ENCODE measurements at places on chromosomes 6 and 20. TPM values are rescaled to one million over a fixed set of nuclear protein-coding genes. Genes with fewer than 3 reads are reported as not detected.

The C4B gene
- total RNA-seq: 1.8 TPM

The FABP7 gene
- 1.7 TPM for total RNA-seq

DNA sequence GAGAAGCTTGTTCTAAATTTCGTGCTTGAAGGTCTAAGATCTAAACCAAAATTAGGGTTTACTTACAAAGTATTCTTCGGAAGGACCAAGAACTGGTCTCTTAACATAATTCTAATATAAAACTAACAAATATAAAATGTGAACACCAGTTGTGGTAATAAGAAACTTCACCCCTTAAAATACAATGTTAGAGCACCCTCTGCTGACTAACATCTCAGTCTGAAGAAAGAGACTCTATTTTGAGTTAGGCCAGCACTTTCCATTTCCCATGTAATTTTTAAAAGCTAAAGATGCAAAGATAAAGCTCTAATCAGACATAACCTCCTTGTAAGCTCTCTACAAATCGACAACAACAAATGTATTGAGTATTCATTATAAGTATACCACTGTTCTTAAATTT is 24.6 kb downstream of the ATG5 start:
- H3K27ac ChIP-seq: no peak overlapping the region
- H3K4me3 ChIP-seq: no peak overlapping the region
- peak; percentile 38 for DNase-seq
- H3K27me3 ChIP-seq: no peaks in the 10 kb centered on the region
- no peaks in the 10 kb centered on the region for H3K36me3 ChIP-seq

DNA sequence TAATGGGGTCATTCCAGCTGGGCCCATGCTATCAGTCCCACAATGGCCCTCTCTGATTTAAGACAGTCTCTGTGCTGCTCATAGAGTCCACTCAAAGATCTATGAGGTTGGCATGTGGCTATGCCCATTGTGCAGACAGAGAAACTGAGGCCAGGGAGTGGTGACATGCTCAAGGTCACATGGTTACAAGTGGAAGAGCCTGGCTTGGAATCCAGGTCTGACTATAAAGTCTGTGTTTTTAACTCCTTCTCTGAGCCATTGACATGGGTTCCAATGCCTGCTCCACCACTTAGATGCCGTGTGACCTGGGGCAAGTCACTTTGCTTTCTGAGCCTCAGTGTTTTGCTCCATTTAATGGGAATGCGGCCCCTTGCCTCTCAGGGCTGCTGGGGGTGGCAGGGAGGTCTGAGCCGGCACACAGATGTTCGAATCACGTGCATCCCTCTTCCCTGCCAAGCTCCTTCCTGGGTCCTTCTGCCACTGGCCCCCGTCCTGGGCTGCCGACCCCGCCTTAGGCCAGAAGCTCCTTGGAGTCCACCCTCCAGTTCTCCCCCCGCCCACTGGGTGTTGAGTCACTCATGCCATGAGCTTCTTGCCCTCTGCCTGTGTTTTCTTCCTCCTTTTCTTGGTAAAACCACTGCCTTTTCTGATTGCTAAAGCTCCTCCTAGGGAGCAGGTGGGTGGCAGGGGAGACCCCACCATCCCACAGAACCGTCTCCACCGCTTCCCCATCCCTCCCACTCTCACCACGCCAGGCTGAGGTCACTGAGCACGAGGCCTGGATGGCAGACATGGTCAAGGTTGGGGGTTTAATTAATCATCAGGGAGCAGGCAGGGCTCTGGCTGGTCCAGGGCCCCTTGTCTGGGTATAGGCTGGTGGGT is 35.7 kb downstream of the CEBPB start:
- DNase-seq: no peak
- peaks cover 4% of the 10 kb centered on the region for H3K27me3 ChIP-seq
- H3K4me1 ChIP-seq: no peaks in the 10 kb centered on the region
- no peak overlapping the region for H3K4me3 ChIP-seq

The SYCP2 gene
- not detected for total RNA-seq

The LRRC1 gene
- total RNA-seq: 5.1 TPM

GRCh38 chr6:13278991-13279390 is 49.3 kb downstream of the TBC1D7 start:
- no peaks in the 10 kb centered on the region for H3K36me3 ChIP-seq
- H3K27me3 ChIP-seq: no peaks in the 10 kb centered on the region
- DNase-seq: no peak
- H3K4me1 ChIP-seq: no peaks in the 10 kb centered on the region

GRCh38 chr6:31794866-31795615 is 511 bp downstream of the VARS1 start:
- peak overlapping the region; percentile 84 for H3K27ac ChIP-seq
- peaks cover 25% of the 10 kb centered on the region for H3K36me3 ChIP-seq
- no peaks in the 10 kb centered on the region for H3K27me3 ChIP-seq
- H3K4me1 ChIP-seq: no peaks in the 10 kb centered on the region
- peak; percentile 53 for DNase-seq
- peak overlapping the region; percentile 88 for H3K4me3 ChIP-seq

- H3K27me3 ChIP-seq: peaks cover 11% of the 10 kb centered on the region
- no peaks in the 10 kb centered on the region for H3K36me3 ChIP-seq
- H3K4me1 ChIP-seq: no peaks in the 10 kb centered on the region
- H3K4me3 ChIP-seq: no peak overlapping the region
These were observed 110.0 kb downstream of the TSHZ2 start for GRCh38 chr20:53081916-53082863.

The TUBB2B gene
- total RNA-seq: 54.1 TPM

DNA sequence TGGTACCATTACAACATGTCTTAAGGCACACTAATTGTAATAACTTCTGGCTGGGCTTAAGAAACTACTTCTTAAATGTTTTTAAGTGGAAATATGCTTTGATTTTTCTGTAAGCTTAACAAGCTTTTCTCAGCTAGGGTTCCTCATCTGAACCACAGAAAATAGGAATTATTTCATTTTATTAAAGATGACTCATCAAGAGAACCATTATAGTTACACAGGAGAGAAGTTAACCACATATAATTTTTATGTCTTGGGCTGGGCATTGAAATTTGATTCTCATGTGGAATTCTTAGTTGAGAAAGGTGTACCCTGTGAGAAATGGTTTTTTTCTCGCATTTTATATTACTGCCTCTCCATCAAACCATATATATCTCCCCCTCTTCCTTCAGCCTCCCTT is 75.1 kb downstream of the QKI start:
- no peaks in the 10 kb centered on the region for H3K27me3 ChIP-seq
- no peak overlapping the region for H3K27ac ChIP-seq
- H3K36me3 ChIP-seq: peaks cover 9% of the 10 kb centered on the region
- DNase-seq: no peak
- H3K4me3 ChIP-seq: no peak overlapping the region
- peaks cover 7% of the 10 kb centered on the region for H3K4me1 ChIP-seq

GRCh38 chr6:170424604-170425126 is 118.1 kb downstream of the FAM120B start:
- H3K4me3 ChIP-seq: no peak overlapping the region
- H3K27ac ChIP-seq: no peak overlapping the region
- no peak for DNase-seq
- H3K36me3 ChIP-seq: no peaks in the 10 kb centered on the region

DNA sequence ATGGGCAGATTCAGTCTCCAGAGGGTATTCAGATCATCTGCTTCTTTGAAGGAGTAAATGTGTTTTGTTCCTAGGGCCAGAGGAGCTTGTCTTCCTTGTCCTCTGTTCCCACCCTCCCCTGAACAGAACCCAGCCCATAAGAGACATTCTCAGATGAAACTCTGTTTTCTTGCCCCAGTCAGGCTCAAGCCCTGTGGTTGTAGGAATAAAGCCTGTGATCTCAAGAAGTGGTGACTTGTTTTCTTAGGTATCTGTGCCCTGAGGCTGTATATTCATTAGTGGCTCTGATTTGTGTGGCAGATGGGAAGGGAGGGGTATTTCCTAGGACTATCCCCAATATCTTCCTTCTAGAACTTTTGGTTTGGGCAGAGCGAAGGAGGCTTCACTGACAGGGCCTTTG is 27.9 kb downstream of the GSS start:
- DNase-seq: no peak
- no peak overlapping the region for H3K4me3 ChIP-seq
- H3K27me3 ChIP-seq: no peaks in the 10 kb centered on the region
- H3K36me3 ChIP-seq: no peaks in the 10 kb centered on the region
- no peak overlapping the region for H3K27ac ChIP-seq

- H3K36me3 ChIP-seq: peaks cover 6% of the 10 kb centered on the region
- peaks cover 10% of the 10 kb centered on the region for H3K4me1 ChIP-seq
- DNase-seq: peak; percentile 79
- peak overlapping the region; percentile 69 for H3K4me3 ChIP-seq
- H3K27ac ChIP-seq: no peak overlapping the region
These were observed 961 bp downstream of the RRBP1 start for GRCh38 chr20:17680836-17681725.

The SASH1 gene
- total RNA-seq: 33.8 TPM

DNA sequence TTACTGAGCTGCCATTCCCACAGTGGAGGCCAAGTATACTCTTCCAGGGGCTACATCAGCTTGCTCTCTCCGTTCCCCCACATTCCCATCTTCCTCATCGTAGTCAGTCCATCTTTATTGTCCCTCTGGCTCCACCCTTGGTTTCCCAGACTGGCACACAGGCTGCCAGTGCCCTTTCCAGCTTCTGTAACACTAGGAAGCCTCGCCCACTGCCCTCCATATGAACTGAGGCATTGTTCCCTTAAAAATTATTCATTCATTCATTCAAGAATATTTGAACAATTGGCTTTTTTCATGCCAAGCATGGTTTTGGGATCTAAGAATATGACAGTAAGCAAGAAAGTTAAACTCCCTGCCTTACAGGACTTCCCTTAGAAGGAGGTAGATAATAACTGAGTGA is 14.3 kb downstream of the ROS1 start:
- H3K4me1 ChIP-seq: peaks cover 12% of the 10 kb centered on the region
- no peak overlapping the region for H3K4me3 ChIP-seq
- H3K36me3 ChIP-seq: no peaks in the 10 kb centered on the region
- no peak overlapping the region for H3K27ac ChIP-seq

The CCM2L gene
- total RNA-seq: 1.2 TPM
